NCI-H2171 treated with DMSO at 0.1 percent for 48 hours (cell line): ENCODE measurements at places on chromosomes 7 and 10.
A peak's percentile ranks its signal among the peaks of the same experiment; 100 is the strongest.

DNA sequence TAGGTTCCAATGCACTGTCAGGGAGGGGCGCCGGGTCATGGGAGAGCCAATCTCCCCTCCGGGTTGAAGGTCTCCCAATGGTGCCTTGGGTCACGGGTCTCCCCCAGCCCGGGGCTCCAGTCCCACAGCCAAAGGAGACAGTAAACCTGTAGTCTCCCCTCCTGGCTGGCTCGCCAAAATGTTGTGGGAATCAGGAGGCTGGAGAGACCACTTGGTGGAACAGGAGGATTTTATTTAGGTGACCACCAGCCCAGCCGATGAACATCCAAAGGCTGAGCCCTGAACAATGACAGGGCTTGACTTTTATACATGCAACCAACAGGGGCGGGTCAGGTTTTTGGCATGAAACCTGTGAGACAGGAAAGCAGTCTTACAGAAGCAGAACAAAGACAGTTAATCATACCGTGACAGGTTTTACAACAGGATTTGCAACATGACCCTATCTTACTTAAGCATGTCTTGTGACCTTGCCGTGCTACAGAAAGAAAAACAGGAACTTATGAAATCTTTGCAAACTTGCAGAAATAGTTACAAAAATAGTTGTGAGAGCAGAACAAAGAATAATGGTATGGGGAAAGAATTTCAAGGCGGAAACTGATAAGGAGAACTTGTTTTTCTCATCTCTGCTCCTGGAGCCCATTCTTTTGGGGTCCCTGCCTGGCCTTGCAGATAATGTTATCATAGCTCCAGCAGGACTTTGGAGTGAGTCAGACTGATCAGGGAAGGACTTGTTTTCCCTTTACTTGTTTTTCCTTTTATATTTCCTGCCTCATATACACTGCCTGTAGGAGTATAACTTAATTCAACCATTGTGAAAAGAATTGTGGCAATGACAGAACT is 7.1 kb downstream of the ERV3-1 start:
- no peak for DNase-seq

DNA sequence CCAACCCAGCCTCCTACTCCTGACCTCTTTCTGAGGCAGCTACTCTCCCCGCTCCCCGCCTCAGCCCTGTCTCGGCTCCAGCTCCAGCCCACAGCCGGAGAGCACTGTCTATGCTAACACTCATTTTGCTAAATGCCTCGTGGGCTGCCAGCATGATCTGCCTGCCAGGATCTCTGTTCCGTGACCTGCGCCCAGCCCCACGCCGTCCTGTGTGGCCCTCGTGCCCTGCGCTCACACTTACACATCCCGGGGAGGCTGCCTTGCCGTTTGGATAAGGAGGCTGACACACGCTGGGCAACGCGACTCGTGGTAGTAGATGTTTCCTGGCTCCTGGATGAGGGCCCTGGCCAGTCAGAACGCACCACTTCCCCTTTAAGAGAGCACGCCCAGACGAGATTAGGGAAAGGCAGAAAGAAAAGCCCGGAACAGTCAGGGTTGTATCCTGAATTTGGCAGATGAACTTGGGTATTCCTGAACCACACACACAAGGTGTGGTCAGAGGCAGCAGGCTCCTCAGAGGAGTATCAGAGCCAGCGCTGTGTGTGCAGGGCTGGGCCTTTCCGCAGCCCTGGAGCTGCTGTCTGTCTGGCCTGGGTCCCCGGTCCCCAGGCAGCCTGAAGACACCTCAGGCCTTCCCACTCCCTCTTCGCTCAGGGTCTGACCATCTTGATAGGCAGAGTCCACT is 97.7 kb upstream of the EFCAB10 start:
- no peak for DNase-seq

DNA sequence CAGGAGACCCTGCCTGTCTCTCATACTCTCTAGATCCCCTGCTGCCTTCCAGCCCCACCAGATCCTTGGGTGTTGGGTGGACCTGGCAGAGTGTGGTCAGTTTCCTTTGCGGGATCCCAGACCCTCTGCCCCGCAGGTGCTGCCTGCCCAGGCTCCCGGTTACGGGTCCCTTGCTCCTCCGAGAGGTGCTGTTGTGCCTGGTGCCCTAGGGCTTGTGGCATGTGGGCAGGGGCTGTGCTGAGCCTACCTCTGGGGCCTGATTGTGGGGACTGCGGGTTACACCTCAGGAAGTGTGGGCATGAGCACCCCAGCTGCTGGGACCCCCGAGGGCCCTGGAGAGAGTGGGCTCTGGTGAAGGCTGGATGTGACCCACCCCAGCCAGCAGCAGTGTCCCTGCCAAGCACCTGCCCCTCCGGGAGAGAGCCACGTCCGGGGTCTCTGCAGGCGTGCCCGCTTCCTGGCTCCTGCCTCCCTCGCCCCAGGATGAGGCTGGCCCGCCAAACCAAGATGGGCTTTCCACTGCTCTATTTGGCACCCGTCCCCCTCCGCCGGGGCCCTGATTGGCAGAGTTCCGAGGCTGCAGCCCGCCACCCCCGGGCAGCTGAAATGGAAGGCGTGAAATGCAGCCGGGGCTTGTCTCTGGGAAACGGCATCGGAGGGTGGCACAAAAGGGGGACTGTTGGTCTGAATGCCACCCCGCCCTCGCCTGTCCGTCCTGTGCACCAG is 17.0 kb downstream of the CLIP2 start:
- no peak for DNase-seq

- DNase-seq: no peak
These were observed 11.7 kb upstream of the EDRF1 start for GRCh38 chr10:125707541-125708468.

DNA sequence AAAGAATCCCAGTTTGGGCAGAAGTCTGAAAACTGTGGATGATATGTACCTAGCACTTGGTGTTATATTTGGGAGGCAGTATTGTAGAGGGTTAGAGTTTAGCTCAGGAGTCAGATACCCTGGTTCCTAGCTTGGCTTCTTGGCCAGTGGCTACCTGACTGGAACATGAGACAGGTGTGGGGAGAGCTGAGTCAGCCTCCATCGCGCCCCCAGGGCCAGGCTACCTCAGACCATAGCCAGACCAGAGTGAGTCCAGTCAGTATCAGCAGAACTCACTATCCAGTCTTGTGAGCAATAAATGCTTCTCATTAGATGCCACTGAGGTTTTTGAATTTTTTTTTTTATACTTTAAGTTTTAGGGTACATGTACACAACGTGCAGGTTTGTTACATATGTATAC is 26.0 kb downstream of the CYP3A5 start:
- DNase-seq: no peak

- DNase-seq: no peak
These were observed 241.5 kb downstream of the AUTS2 start for GRCh38 chr7:69839782-69840181.

DNA sequence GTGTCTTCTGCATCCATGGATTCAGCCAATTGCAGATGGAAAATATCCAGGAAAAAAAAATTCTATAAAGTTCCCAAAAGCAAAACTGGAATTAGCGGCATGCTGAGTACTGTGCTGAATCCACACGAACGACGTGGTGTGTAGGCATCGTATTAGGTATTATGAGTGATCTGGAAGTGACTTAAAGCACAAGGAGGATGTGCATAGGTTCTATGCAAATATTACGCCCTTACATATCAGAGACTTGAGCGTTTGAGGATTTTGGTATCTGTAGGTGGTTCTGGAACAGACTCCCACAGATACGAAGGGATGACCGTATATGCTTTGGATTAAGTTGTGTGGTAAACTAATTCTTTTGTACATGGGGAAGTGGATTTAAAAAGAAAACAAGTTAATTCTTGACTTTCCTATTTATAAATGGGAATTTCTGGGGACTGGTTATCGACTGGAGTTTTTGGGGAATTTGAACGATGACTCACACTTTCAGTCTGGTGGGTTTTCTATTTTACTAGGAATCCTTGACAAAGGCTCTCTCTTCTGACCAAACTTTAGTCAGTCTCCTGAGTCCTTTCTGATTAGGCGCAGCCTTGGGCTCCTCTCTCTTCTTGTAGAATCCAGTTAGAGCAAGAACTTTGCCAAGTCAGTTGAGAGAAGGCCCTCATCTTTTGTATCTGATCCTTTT is 5.4 kb upstream of the NUB1 start:
- DNase-seq: no peak

GRCh38 chr10:70442332-70442988 is 979 bp upstream of the NODAL start:
- no peak for DNase-seq

- DNase-seq: no peak
These were observed 1067.5 kb downstream of the NRG3 start for GRCh38 chr10:82942286-82943099.

DNA sequence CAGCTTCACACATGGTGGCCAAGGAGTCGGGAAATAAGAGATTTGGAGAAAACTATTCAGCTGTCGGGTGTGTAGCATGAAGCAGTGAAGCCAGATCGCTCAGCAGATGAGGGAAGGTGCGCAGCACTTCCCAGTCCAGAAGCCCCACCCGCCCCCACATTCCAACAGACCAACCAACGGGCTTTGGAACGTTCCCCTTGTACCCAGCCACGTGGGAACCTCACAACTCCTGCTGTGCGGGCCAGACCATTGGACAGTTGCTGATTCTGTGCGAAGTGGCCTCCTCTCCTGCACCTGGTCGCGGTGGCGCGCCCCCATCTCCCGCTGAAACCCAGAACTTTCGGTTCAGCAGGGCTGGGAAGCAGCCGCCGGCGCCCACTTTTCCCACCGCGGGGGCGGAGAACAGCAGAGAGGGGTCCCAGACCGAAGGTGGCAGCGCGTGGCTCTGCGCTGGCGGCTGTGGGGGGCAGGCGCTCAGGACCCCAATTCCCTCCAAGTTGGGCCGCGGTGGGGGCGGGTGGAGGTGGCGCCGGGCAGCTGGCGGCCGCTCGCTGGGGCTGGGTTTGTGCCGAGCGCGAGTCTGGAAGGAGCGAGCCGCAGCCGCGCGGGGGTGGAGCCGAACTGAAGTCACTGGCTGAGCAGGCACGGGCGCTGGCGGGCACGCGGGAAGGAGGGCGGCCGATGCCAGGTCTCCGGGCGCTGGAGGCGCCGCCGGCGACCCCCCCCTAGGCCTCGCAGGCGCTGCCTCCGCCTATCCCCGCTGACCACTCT is 1301.5 kb upstream of the SORCS1 start:
- DNase-seq: no peak

- no peak for DNase-seq
These were observed 355.9 kb upstream of the FZD8 start for GRCh38 chr10:35998026-35998425.

- no peak for DNase-seq
These were observed 38.0 kb downstream of the PRKAG2 start for GRCh38 chr7:151838861-151839381.

- no peak for DNase-seq
These were observed 127.3 kb downstream of the ARHGAP22 start for GRCh38 chr10:48477616-48478015.

- DNase-seq: peak; percentile 7
These were observed 76.9 kb downstream of the LRMDA start for GRCh38 chr10:75508239-75508813.

DNA sequence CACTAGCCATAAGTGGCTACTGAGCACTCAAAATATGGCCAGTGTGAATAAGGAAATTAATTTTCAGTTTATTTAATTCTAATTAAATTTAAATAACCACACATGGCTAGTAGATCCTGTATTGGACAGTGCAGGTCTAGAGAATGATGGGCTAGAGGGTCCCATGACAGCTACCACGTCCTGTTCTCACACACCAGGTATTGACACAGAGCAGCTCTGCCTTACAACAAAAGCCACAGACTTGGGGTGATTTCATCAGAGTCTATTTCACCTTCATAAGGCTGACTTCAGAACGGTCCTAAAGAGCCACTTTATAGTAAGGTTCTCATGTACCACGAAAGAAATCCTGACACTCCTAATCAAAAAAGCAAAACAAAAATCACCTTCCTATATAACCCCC is 111.3 kb downstream of the UBE2H start:
- no peak for DNase-seq

- no peak for DNase-seq
These were observed 177.6 kb downstream of the PLXDC2 start for GRCh38 chr10:19993714-19994315.

DNA sequence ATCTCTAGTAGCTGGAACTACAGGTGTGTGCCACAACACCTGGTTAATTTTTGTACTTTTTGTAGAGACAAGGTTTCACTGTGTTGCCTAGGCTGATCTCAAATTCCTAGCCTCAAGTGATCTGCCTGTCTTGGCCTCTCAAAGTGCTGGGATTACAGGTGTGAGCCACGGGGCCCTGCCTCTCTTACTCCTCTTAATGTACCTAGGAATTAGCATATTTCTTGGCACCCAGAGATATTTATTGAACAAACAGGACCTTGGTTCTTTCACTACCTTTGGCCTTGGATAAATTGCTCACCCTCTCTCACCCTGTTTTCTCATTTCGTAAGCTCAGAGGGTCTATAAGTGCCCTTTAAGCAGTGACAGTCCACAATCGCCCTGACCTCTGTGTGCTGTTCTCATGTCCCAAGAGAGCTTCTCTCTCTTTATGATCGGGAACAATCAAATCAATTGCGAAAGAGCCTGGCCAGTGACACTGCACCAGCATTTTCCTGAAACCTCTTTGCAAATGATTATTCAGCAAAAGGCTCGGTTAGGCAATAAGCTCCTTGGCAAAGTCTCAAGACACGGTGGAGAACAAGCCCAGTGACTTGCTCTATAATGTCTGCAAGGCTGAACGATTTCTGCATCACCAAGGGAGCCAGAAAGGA is 117.7 kb downstream of the APBB1IP start:
- DNase-seq: no peak

DNA sequence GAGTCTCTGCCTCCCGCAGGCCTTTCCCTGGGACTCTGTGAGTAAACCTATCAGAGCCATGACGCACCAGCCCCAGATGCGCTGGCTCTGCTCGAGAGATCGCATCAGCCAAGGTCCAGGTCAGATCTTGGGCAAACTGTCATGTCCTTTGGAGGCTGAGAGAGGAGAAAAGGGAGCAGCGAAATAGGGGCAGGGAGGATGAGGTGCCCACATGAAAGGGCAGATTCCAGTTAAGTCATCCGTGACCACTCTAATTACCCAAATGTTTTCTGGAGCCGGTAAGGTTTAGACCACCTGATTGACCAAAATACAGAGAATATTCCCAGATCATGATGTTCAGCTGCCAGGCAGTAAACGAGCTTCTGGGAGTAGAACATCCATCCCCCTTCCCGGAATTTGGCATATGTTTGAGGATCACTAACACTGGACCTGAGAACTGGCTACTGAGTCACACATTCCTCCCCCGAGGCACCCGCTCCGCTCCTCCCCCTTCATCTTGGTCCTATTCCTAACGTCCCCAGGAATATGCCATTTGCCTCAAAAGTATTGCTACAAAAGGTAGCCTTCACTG is 88.0 kb downstream of the FGFR2 start:
- no peak for DNase-seq

GRCh38 chr7:129854401-129854800 is 98.4 kb downstream of the UBE2H start:
- no peak for DNase-seq

GRCh38 chr7:83502636-83503035 is 146.3 kb downstream of the SEMA3E start:
- no peak for DNase-seq

GRCh38 chr10:125997586-125997985 is 101.2 kb downstream of the FANK1 start:
- no peak for DNase-seq

DNA sequence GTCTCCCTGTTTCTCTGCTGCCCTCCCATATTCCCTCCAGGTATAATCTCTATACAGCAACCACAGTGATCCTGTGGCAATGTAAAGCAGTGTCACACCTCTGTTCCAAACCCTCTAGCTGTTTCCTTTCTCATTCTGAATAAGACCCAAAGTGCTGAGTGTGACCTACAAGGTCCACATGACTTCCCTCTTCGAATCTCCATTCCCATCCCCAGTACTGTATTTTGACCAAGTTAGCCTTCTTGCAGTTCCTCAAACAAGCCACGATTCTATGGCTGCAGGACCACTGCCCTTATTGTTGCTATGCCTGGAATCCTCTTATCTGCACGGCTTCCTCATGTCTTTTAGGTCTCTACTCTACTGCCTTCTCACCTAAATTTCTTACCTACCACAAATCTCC is 291.9 kb downstream of the DOCK4 start:
- DNase-seq: no peak
